ENCODE measurements at places on chromosomes 3 and 15. TPM values are rescaled to one million over a fixed set of nuclear protein-coding genes. Genes with fewer than 3 reads are reported as not detected.
A peak's percentile ranks its signal among the peaks of the same experiment; 100 is the strongest.

GRCh38 chr3:136992115-136992514, 34.3 kb downstream of the IL20RB start:
- no peaks in the 10 kb centered on the region for H3K27me3 ChIP-seq
- peaks cover 11% of the 10 kb centered on the region for H3K4me1 ChIP-seq
- no peaks in the 10 kb centered on the region for H3K36me3 ChIP-seq
- DNase-seq: no peak

- H3K27me3 ChIP-seq: no peaks in the 10 kb centered on the region
- no peak for DNase-seq
- H3K4me3 ChIP-seq: no peak overlapping the region
- no peaks in the 10 kb centered on the region for H3K36me3 ChIP-seq
Measured at GRCh38 chr15:66905954-66906353, 159.4 kb upstream of the SMAD3 start.

DNA sequence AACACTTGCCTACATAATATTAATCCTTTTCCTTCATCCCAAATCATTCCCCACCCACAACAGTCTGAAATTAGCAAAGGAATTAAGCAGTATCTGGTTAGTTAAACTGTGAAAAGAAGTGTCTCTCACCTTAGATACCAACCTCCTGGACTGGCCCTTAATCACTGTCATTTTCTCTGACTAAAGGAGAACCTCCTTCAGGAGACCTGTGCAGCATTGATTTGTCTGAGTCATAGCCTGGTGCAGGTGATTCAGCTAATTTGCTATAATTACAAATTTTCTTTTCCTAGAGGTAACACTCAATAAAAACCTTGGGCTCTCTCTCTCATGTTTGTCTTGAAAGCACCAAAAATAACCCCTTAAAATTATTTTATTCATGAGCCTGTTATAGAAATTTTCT, 279.8 kb upstream of the SEMA6D start:
- peaks cover 43% of the 10 kb centered on the region for H3K4me1 ChIP-seq
- no peak overlapping the region for H3K27ac ChIP-seq
- H3K27me3 ChIP-seq: no peaks in the 10 kb centered on the region
- H3K4me3 ChIP-seq: no peak overlapping the region
- no peak for DNase-seq
- no peaks in the 10 kb centered on the region for H3K36me3 ChIP-seq

GRCh38 chr3:58633157-58633865, 33.3 kb downstream of the FAM3D start:
- H3K36me3 ChIP-seq: no peaks in the 10 kb centered on the region
- DNase-seq: no peak
- H3K27me3 ChIP-seq: no peaks in the 10 kb centered on the region
- no peak overlapping the region for H3K27ac ChIP-seq

DNA sequence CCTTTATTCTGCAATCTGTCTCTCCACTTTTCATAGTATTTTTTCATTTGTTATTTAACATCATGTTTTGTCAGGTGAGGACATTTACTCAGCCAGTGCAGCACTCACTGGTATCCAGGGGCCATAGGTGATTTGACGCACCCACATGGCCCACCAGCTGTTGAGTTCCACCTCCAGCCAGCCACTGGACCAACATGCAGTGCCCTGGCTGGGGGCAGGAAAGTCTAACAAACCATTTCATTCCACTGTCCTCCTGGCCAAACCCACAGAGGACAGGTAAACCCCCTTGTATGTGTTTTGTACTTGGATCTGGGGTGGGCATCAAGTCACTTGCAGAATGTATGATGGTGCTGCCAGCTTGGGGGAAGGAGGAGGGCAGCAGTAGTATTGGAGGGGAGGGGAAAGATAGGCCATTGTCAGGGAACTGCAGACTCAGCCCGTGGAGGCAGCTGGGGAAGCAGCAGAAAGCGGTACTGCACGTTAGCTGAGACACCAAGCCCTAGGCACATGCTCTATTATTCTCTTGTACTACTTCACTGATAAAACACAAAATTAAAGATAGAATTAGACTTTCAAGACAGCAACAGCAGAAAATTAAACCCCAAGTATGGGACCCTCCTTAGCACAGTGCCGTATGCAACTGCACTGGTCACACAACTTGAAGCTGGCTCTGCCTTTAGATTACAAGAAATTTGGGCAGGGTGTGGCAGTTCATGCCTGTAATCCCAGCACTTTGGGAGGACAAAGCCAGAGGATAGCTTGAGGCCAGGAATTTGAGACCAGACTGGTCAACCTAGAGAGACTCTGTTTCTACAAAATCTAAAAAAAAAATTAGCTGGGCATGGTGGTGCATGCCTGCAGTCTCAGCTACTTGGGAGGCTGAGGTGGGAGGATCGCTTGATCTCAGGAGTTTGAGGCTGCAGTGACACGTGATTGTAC, 15.4 kb upstream of the RPL24 start:
- H3K27ac ChIP-seq: no peak overlapping the region
- no peaks in the 10 kb centered on the region for H3K4me1 ChIP-seq
- H3K27me3 ChIP-seq: no peaks in the 10 kb centered on the region
- no peak for DNase-seq

DNA sequence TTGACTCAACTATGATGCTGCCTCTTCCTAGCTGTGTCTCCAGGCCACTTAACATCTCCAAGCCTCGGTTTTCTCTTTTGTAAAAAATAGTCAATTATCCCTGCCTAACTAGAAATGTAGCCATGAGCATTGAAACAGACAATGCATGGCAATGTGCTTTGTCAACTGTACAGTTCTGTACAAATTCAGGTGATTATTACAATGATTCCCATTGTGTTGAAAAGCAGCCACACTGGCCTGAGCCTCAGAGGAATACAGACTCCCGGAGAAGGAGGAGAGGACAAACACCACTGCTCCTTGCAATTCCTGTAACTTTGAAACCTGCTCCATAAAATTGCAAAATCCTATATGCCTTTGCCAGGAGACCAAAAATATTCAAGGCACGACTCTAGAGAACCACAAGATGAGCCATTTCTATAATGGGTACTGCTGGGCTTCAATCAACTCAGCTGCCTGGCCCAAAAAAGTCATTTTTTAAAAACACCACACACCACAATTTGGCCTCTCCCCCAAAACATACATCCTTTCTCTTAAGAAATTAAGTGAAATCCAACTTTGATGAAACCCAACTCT, 28.6 kb downstream of the DAPK2 start:
- no peak for DNase-seq
- H3K36me3 ChIP-seq: no peaks in the 10 kb centered on the region
- H3K4me1 ChIP-seq: no peaks in the 10 kb centered on the region
- no peak overlapping the region for H3K4me3 ChIP-seq
- H3K27me3 ChIP-seq: no peaks in the 10 kb centered on the region

DNA sequence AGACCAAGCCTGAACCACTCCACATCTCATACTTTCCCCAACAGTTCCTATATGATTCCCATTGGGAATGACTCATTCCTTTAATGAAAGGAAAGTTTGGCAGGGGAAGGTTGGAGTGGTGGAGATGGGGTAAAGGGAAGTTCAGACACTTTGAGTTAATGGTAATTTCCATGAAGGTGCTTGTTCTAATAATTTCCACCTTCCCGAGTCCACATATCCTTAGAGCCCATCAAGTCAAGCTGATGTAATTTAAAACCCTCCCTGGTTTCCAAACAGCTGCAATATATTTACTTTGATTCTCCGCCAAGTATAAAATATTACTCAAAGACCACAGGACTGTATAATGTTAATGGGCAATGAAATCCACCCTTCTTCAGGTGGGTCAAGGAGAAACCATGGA, 95.0 kb upstream of the GALNT15 start:
- no peaks in the 10 kb centered on the region for H3K27me3 ChIP-seq
- H3K36me3 ChIP-seq: no peaks in the 10 kb centered on the region
- H3K27ac ChIP-seq: no peak overlapping the region
- DNase-seq: no peak
- H3K4me1 ChIP-seq: no peaks in the 10 kb centered on the region

GRCh38 chr3:68458581-68458980, 473.8 kb downstream of the TAFA4 start:
- no peak overlapping the region for H3K4me3 ChIP-seq
- H3K27me3 ChIP-seq: no peaks in the 10 kb centered on the region
- DNase-seq: no peak
- H3K4me1 ChIP-seq: no peaks in the 10 kb centered on the region

Gene INKA1
- 6.4 TPM for total RNA-seq

DNA sequence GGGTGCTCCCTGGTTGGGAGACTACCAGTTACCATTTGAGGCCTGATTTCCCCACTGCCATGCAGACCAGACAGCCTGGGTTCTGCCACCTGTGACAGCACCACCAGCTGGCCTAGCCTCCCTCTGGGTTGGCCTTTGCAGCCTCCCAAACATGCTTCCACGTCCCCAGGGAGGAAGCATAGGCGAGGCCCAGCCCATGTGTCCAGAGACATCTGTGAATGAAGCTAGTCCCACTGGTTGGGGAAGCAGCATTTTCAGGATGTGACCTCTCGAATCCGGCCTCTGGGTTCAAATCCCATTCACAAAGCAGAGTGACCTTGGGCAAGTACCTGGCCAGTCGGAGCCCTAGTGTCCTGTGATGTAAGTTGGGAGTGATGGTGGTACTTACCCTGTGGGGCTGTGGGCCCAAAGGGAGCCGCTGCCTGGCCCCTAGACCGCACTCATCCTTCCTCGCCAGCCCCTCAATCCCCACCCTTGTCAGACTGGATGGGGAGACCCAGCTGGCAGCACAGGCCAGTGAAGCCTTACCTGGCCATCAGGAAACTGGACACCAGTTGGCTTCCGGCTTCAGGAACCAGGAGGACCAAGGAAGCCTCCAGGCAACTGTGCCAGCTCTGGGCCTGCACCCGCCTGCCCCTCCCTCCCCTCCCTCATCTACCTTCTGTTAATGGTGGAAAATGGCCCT, 6.0 kb downstream of the KLF15 start:
- H3K27ac ChIP-seq: no peak overlapping the region
- H3K36me3 ChIP-seq: peaks cover 66% of the 10 kb centered on the region
- H3K4me3 ChIP-seq: peak overlapping the region; percentile 8
- H3K4me1 ChIP-seq: peaks cover 25% of the 10 kb centered on the region

Gene FETUB
- not detected for total RNA-seq

DNA sequence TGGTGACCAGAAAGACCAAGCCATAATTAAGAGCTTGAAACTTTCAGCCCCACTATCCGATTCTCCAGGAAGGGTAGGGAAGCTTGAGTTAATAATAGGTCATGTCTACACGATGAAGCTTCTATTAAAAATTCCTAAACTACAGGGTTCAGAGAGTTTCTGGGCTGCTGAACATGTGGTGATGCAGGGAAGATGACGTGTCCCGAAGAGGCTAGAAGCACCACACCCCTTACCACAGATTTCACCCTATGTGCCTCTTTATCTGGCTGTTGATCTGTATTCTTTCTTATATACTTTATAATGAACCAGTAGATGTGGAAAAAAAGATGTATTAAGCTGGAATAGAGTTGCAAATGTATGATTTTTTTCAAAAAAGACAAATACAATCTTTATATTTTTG, 473.4 kb downstream of the NLGN1 start:
- no peak for DNase-seq
- no peaks in the 10 kb centered on the region for H3K27me3 ChIP-seq
- no peak overlapping the region for H3K4me3 ChIP-seq
- peaks cover 7% of the 10 kb centered on the region for H3K4me1 ChIP-seq
- no peak overlapping the region for H3K27ac ChIP-seq

GRCh38 chr3:124467980-124468902, 262.0 kb upstream of the UMPS start:
- peaks cover 16% of the 10 kb centered on the region for H3K36me3 ChIP-seq
- H3K27me3 ChIP-seq: no peaks in the 10 kb centered on the region
- no peak overlapping the region for H3K27ac ChIP-seq

DNA sequence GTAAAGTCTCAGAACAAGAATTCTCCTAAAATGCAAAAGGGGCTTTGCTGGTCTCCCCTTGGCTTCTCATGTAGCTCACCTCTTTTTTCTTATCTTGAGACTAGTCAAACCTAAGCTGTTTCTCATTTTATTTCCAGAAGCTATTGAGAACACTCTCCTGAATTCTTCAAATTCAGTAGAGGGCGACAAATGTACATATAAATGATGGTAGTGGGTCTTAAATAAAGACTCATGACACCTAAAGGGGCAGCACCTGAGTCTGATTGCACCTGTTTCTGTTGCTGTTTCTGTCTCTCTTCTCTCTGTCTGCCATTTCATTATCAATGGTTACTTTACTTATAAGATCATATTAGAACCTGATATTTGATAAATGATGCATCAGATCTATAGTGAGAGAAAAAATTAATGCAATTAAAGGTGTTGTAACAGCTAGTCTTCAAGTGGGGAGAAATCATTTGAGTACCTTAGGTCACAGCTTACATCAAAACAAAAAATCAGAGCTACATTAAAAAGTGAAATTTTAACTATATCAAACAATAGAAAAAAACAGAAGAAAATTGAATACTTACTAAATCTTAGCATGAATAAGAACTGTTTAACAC, 7.0 kb downstream of the ADIPOQ start:
- no peak overlapping the region for H3K4me3 ChIP-seq
- no peaks in the 10 kb centered on the region for H3K36me3 ChIP-seq
- H3K4me1 ChIP-seq: no peaks in the 10 kb centered on the region
- no peak for DNase-seq

Gene SLC28A2
- total RNA-seq: not detected

Gene TICRR
- total RNA-seq: not detected

DNA sequence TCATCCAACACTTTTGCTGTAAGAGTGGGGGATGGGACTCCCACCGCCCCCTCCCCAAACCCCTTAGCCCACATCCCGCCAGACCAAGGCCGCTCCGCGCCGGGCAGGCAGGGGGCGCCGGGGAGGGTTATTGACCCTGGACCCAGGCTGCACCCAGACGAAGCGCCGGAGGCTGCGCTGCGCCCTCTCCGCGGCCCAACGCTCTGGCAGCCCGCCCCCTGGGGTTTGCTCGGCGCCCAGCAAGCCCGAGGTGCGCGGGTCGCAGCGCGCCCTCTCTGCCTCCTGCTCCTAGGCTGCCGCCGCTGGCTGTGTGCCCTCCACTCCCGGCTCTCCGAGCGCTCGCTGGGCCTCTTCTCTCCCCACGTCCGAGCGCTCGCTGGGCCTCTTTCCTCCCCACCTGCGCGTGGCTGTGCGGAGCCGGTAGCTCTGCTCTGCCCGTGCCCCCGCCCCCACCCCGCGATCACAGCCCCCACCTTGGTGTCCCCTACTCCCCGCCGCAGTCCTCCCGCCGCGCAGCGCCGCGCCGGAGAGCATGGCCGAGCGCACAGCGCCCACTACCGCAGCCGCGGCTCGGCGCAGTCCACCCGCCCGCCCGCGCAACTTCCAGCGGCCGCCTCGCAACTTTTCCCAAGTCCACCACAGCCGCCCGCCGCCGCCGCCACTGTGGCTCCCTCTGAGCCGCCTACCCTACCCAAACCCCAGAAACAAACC, 1.2 kb downstream of the MECOM start:
- peak; percentile 12 for DNase-seq
- peak overlapping the region; percentile 99 for H3K27ac ChIP-seq
- no peaks in the 10 kb centered on the region for H3K27me3 ChIP-seq
- H3K4me1 ChIP-seq: peaks cover 3% of the 10 kb centered on the region

DNA sequence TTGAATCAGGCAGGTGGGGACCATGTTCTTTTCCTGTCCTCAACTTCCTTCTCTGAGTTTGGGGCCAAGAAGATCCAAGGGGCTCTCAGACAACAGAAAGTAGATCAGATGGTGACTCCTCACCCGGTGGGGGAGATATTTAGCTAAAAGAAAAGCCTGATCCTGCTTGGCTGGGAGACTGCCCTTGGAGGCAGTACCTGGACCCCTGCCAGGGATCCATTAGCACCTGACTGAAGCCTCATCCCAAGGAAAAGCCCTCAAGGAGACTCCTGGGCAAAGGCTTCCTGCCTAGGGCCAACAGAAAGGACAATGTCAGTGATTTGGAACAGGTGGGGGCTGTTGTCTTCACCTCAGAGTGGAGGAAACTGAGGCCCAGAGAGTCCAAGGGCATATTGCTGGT, 33.5 kb upstream of the HHATL start:
- H3K4me3 ChIP-seq: no peak overlapping the region
- peaks cover 21% of the 10 kb centered on the region for H3K4me1 ChIP-seq
- H3K27me3 ChIP-seq: no peaks in the 10 kb centered on the region
- DNase-seq: no peak
